Diencephalon (tissue), 1 donor: ENCODE measurements at places on chromosomes 1 and 21. TPM values are rescaled to one million over a fixed set of nuclear protein-coding genes. Genes with fewer than 3 reads are reported as not detected.

The GPATCH2 gene
- 36.2 TPM for total RNA-seq

The FCRL6 gene
- total RNA-seq = not detected

The APCS gene
- total RNA-seq = not detected

The SAMD13 gene
- 7.8 TPM for total RNA-seq

The S100A12 gene
- total RNA-seq = 4.8 TPM

The NR1I3 gene
- not detected for total RNA-seq

The PDC gene
- not detected for total RNA-seq

The TENT5C gene
- total RNA-seq = 8.8 TPM

The PEX11B gene
- total RNA-seq = 32.1 TPM

The ZNF648 gene
- total RNA-seq = 1.4 TPM

The MIGA1 gene
- 31.8 TPM for total RNA-seq

The MIXL1 gene
- not detected for total RNA-seq

The RORC gene
- total RNA-seq = 0.23 TPM

The VWA5B1 gene
- total RNA-seq = 4.8 TPM

The SMPDL3B gene
- 2.3 TPM for total RNA-seq
